T-helper 22 cell (primary cell): ENCODE measurements at places on chromosomes 2 and 18.

DNA sequence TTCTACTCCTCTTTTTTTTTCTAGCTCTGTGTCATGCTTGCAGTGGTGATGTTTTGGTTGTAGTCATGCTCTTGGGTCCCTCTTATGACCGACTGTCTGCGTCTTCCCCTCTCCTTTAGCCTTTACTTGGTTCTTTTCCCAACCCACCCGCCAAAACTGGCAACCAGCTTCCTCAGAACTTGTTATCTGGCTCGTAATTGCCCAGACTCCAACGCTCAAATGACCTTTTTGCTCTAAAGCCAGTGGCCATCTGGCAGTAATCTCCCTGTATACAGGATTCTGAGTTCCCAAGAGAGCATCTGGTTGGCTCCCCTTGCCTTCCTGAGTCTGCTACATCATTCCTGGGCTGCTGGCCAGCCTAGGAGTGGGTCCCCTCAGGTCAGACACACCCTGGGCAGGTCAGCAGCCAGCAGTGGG is 147.2 kb downstream of the MGAT5 start:
- DNase-seq: no peak

GRCh38 chr2:212537726-212538304 is 787 bp downstream of the ERBB4 start:
- no peak for DNase-seq

DNA sequence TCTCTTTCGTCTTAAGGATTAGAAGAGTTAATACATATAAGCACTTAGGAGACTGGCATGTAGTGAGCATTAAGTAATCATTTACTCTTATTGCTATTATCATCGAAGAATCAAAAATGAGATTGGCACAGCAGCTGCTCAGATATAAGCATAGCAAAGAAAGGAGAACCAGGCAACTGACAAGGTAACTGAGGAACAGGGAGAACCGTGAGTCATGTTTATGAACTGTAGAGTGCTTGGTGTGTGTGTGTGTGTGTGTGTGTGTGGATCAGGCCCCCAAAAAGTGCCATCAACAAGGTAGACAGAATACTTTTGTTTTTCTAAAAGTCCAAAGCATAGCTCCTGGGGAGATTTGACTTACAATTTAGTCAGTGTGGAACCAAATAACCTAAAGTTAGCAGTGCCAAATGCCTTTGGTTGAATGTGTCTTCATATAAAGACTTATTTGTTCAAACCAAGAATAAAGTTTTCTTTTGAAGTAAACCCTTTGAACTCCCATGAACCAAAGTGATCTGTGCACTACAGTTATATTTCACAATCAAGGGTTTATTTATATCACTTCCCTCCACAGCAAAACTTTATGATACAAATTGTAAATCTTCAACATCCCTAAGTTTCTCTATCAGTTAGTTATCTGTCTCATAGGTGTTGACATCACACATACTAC is 660.6 kb downstream of the NYAP2 start:
- no peak for DNase-seq

GRCh38 chr2:224151161-224151560 is 112.1 kb upstream of the SERPINE2 start:
- DNase-seq: no peak

- DNase-seq: no peak
These were observed 37.8 kb downstream of the HS6ST1 start for GRCh38 chr2:128280901-128281321.

- no peak for DNase-seq
These were observed 177.2 kb downstream of the THADA start for GRCh38 chr2:43418680-43419079.

DNA sequence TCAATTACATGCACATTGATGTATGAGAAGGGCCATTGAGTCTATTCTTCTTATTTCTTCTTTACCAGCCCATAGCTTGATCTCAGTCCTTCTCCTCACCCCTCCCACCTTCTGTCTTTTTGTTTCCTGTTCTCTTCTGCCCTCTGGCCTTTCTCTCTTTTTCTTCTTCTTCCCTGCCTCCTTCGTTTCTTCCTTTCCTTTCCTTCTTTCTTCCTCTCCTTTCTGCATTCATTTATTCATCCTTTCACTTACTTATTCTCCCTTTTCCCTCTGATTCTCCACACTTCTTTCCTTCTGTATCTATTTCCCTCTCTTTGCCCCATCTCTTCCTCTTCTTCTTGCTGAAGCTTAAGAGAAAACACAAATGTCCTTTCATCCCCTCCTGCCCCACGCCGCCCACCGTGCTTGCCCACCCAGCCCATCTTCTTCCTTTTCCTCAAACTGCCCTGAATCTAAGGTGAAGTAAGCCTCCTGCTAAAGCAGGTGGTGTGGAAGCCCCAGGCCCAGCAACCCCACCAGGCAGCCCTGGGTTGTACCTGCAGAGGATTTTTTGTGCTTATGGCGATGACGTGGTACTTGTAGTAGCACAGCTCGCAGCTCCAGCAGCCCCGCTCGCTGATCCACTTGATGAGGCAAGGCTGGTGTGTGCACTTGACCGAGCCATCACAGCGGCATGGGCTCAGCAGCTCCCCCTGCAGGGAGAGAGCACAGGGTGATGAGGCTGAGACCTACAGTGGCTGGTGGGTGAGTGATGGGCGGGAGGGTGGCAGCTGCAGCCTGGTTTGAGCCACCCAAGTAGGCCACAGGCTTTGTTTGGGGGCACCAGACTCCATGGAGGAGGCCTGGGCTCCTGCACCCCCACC is 89.0 kb downstream of the MARCHF4 start:
- no peak for DNase-seq

- DNase-seq: peak; percentile 14
These were observed 366.2 kb upstream of the ID2 start for GRCh38 chr2:8315531-8316165.

DNA sequence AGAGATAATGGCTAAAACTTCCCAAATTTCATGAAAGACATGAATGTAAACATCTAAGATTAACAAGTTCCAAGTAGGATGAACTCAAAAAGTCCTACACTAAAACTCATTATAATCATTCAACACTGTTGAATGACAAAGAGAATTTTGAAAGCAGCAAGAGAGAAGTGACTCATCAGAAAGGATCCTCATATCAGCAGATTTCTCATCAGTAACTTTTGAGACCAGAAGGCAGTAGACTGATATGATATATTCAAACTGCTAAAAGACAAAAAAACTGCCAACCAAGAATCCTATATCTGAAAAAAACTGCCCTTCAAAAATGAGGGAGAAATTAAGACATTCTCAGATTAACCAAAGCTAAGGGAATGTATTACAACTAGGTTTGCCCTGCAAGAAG is 130.6 kb upstream of the OTX1 start:
- DNase-seq: no peak

DNA sequence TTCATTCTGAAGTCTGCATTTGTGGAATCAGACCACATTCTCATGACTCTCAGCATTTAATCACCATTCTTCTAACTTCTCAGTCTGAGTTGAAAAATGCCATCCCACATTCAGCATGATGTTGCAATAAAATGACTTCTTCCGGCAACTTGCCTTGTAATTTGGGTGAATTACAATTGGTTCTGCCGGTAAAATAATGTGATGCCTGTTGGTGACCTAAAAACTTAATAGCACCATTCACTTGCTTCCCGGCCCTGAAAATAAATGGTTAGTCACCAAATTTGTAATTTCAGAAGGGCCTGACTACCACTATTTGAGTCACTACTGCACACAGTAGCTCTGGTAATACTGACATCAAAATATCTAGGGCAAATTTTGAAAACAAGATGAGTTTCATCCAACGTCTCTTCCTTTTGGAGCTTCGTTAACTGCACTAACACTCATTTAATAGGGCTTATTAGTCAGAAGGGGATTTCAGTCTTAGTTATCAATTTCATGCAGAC is 637.1 kb upstream of the CHAC2 start:
- DNase-seq: no peak

DNA sequence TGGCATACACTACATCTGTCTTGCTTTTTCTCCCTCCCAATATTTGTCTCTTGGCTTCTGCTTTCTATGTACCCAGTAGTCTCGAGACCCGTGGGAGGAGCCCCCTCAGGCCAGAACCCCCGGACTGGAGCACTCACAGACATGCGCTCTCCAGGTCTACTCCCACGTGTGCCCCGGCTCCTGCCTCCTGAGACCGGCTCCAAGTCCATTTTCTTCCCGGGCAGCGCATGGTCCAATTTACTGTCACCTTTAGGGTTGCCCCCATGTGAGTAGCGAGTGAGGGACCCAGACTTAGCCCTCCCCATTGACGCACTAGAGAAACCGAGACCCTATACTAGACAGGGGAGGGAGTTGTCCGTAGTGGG is 11.8 kb upstream of the TEX51 start:
- DNase-seq: no peak

GRCh38 chr2:160388464-160389263 is 104.9 kb downstream of the RBMS1 start:
- DNase-seq: no peak

DNA sequence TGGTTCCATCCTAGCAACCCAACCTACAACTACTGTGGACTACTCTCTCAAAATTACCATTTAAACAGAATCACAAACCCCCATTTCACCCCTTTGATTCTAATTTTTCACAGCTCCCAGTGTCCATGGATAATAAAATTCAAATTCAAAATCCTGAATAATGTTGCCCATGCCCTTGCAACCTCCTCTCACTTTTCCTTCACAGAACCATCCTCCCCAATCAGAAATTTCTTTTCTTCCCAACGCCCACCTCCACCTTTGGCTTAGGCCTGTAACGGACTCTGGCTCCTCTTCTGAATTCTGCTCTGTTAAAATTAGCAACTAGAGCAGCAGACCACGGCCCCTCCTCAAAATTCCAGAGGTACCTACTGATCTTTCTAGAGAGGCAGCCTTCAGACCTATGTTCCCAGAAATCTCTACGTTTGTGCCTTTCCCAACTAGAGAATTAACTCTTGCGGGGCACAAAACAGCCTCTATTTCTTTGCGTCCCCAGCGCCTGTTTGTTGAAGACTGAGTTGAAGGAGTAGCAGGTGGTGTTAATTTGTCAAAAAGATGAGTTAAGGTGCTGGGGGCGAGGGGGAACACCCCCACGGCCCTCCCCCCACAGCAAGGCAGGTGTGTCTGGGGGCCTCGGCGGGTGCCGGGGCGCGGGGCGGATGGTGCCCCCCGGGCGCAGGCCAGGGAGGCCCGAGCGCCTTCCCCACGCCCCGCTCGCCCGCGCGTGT is 428 bp upstream of the MAP3K20 start:
- DNase-seq: no peak

DNA sequence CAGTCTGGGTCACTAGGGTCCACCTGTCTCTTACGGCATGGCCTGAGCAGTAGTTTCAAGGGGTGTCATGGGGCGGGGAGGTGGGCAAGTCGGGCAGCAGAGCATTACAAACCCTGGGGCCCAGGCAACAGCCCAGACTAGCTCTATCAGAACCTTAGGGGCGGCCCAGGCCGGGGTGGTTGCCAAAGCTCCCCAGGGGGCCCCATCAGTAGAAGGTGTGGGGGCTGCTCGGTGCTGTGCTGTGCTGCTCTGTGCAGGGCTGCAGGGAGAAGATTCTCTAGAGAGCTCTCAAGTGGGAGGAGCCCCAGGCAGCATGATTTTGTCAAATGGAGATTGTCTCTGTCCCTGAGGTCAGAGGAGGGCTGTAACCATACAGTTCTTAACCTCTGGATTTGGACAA is 36.4 kb upstream of the SLC14A1 start:
- DNase-seq: no peak

DNA sequence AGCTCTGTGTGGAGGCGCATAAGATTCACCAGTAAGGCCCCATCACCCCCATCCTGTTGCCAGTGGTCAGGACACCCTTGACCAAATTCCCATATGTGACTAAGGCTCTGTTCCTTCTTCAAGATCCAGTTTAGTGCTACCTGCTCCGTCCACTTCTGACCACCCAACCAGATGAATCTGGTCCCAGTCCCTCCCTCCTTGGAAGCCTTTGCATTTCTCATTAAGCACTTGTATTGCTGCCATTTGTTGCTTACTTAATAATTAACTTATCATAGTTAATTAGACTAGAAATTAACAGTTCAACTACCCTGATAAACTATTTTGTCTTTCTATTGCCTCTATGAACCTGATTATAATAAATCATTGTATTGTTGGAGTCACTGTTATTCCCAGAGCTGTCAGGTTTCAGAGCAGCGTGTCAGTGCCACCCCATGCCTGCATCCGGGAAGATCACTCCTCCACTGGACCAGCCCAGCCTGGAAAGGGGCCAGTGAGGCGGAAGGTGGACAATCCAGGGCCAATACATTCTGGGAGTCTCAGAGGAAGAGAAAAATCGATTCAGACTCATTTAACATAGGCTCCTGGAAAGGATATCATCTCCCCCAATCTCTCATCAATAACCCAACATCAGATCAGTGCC is 9.5 kb upstream of the NAT8 start:
- DNase-seq: no peak

DNA sequence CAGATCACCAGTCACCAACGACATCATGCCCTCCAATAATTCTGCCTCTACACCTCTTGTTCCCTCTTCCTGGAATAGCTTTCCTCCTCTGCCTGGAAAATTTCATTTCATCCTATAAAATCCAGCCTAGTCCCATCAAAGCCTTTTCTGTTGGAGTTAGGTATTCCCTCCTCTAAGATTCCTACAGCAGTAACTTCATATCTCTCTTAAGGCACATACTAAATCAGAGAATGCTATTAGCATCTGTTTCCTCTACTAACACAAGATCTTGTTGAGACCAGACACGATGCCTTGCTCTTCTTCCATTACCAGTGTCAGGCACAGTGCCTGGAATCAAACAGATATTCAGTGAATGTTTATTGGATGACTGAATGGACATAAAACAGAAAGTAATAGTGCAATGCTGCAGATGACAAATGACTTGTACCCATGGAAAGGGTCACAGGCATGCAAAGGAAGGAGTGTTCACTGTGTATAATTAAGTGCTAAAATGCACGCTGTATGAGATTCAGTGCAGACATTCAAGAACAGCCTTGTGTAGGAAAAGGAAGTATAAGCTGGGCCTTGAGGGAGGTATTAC is 342.0 kb upstream of the ACVR2A start:
- DNase-seq: no peak

- DNase-seq: no peak
These were observed 40.5 kb downstream of the ABCG8 start for GRCh38 chr2:43879261-43879660.

- no peak for DNase-seq
These were observed 69.8 kb upstream of the IL1R1 start for GRCh38 chr2:102072741-102073140.

- peak; percentile 3 for DNase-seq
These were observed at the start of gene MYO5B for GRCh38 chr18:50194631-50195532. Gene MYO5B (minus strand): TSS chr18:50195147. CDS start chr18:50194793, 354 bp downstream.

GRCh38 chr2:69084492-69084891 is 71.5 kb downstream of the ANTXR1 start:
- no peak for DNase-seq
